ENCODE measurements at places on chromosomes 6 and 20. TPM values are rescaled to one million over a fixed set of nuclear protein-coding genes. Genes with fewer than 3 reads are reported as not detected.

The OR2H2 gene
- total RNA-seq, result not detected

The OTOR gene
- not detected for total RNA-seq

The RHAG gene
- not detected for total RNA-seq

The PBOV1 gene
- not detected for total RNA-seq

The CTCFL gene
- not detected for total RNA-seq

The CST5 gene
- not detected for total RNA-seq

The LPIN3 gene
- 2.5 TPM for total RNA-seq

DNA sequence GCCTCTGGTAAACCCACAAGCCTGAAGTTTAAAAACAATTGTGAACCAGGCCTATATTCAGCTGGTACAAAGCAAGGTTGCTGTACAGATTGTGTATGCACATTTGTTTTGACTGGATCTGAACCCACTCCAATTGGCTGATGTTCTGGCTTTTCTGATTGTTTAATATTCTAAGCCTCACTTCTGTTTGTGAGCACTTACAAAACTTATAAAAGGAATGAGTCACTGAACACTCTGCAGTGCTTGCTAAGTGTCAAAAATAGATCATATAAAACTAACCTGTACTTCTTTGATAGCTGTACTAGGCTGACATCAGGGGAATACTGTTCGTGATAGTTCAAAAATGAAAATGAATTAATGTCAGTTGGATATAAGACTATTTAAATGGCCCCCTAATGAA lies 12.1 kb downstream of the COL21A1 start:
- DNase-seq, result no peak

DNA sequence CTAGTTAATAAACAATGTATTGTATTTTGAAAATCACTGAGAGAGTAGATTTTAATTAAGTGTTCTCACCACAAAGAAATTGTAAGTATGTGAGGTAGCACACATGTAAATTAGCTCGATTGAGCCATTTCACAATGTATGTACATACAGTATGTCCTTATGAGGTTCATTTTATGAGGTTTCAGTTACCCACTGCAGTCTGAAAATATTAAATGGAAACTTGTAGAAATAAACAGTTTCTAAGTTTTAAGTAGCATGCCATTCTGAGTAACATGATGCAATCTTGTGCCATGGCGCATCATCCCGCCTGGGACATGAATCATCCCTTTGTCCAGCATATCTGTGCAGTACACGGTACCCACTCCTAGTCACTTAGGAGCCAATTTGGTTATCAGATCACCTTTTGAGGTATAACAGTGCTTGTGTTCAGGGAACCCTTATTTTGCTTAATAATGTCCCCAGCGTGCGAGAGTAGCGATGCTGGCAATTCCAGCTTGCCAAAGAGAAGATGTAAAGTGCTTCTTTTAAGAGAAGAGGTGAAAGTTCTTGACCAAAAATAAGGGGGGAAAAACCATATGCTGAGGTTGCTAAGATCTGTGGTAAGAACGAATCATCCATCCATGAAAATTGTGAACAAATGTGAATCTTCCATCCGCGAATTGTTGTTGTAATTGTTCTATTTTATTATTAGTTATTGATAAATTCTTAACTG lies 64.7 kb downstream of the KCNS1 start:
- DNase-seq, result no peak

DNA sequence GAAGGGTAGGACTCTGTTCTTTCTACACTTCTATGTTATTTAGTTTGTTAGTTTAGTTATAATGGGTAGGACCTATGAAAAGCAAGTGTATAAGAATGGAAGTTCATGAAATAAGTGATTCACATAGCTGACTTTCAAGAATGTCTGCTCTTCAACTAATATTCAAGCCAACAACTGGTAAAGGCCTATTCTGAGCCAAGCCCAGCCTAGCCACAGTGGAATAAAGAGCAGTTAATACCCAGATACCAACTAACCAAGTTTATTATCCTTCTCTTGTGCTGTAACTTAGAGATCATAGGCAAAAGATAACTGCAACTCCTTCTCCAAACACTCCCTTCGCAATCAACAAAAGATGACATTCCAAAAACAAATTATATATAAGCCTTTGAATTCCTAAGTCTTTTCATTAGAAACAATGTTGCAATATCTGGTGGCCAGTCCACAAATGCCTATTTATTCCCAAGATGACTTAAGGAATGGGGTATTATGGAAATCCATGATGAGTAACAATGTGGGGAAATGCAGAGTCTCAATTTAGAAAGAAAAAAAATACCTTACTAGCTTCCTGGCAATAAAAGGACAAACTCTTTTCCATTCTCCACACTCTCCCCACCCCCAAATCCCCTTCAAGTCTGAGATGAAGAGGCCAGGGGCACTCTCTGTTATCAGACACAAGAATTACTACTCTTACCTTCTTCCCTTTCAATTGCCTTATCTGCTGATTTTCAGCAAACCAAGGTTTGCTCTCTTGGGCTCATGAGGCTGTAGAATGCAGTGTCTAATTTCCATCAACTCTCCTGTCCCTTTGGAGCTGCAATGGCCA lies 27.4 kb downstream of the BTBD9 start:
- no peak for DNase-seq

DNA sequence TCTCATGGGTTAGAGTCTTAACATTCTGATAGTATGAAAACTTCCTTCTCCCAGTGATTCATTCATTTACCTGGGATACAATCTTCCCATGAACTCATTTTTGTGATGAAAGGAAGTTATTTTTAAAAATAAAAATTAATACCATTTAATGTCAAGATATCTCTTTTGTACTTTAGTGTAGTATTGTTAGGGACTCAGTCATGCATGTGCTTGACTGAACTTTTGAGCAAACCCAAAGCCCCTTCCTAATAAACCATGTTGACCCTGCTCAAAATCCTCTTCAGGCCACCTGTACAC lies 52.4 kb downstream of the RNF217 start:
- no peak for DNase-seq

DNA sequence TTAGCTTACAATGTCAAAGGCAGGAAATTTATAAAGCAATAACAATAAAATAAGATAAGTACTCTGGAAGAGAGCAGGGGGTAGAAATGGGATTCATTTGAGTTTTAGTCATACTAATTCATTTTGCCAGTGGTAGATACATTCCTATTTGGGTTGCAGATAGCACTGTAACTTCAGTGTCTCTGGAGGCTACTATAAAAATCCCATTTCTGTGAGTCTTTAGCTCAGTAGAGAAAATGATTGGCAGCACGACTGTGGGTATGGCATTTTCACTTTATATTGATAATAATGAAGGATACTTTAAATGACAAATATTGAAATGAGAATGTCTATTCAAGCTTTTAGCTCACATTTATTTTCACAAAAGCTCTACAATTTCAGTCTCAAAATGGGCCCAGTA lies 93.6 kb downstream of the FHL5 start:
- no peak for DNase-seq

DNA sequence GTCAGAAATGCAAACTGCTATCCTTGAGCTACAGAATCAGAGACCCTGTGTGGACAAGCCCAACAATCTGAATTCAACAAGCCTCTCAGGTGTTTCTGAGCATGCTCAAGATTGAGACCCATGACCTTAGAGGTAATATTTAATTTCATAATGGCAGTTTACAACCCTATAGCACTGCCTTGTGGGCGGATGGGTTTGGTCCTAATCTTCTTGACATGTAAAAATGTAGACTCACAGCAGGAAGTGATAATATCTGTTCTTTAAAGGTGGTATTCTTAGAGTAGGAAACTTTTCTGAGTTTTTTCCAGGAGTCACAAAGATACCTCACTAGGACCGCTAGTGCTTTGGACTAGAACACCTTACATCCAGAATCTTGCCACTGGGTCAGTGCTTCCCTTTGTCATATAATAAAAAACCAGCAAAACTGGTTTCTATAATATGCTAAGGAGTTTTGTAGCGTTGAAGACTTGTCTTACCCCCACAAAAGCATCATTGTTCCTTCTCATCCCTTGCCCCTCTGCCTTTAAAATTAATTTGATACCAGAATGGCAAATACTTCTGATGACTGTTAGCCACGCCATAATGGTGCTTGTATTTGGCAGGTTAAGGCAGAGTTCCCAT lies 52.6 kb downstream of the E2F3 start:
- DNase-seq, result no peak

DNA sequence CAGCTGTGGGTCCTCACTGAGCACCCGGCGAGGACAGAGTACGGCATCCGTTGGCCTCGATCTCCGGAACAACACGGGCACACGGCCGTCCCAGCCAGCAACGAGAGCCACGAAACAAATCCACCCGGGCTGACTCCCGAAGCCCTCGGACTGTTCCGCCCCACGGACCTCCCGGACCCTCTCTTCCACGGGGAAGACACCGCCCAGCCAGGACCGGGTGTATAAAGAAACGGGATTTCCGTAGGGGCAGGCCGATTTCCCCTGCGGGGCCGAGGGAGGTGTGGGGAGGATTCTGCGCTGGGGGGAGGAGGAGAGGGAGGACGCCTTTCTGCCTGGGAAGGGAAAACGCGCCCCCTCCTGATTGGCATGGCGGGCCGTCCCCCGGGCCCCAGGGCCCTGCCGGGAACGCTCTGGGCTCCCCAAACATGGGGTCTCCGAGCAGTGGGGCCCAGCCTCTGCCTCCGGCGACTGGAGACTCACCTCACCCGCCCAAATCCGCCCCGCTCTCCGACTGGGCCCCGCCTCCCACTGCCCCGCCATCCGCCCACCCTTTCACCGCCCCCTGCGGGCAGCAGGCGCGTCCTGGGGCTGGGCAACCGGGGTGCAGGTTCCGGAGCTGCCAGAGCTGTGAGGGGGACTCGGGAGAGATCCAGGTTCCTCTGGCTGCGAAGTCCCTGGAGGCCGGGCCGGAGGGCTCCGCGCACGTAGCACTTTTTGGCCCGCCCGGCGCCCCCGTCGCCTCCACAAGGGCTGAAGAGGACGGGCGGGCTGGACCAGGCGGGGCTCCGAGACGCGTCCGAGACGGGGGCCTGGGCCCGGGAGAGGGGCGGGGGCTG lies 679 bp upstream of the PPDPF start:
- peak; percentile 85 for DNase-seq

DNA sequence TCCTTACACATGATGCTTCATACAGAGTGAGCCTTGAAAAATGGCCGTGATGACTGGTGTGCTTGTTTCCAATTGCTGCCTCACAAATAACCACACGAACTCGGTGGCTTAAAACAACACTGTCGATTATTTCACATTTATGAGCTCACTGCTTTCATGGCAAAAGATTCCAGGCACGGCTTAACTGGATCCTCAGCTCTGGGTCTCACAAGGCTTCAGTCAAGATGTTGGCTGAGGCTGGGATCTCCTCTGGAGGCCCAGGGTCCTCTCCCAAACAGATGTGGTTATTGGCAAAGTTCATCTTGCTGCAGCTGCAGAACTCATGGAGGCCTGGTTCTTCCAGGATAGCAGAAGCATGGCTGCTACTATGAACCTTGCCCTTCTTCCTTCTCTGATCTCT lies 144.6 kb downstream of the TFAP2C start:
- DNase-seq, result no peak

- DNase-seq, result no peak
Observed at GRCh38 chr6:76852776-76853175, 610.5 kb downstream of the HTR1B start.

DNA sequence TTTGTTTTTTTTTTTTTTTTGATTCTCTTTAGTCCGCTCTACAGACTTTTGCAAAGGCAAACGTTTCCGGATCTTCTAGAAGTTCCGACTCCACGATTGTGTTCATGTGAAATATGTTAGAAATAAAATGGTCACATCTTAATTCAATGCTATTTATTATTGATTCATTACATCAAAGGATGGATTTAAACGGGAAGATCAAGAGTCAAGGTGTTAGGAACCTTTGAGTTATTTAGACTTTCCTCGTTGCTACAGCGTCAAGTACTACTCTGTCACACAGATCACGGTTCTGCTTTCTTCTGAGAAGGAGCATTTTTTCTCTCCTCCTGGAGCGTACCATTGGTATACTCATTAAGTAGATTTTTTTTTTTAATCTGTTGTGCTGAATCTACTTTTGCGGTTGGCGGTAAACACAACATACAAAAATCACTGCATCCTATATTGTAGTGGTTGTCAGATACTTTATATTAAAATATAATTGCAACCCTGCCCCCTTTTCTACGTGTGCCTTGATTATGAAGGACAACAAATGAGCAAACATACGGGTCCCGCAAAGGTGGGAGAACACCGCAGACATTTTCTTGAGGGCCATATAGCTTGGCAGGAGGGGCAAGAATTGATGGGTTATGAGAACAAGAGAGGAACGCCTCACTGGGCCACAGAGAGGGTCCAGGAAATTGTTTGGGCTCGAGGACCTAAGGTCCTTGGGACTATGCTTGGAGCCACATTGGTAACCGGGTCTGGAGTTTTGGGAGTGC lies 17.5 kb downstream of the HMGN4 start:
- DNase-seq, result no peak

DNA sequence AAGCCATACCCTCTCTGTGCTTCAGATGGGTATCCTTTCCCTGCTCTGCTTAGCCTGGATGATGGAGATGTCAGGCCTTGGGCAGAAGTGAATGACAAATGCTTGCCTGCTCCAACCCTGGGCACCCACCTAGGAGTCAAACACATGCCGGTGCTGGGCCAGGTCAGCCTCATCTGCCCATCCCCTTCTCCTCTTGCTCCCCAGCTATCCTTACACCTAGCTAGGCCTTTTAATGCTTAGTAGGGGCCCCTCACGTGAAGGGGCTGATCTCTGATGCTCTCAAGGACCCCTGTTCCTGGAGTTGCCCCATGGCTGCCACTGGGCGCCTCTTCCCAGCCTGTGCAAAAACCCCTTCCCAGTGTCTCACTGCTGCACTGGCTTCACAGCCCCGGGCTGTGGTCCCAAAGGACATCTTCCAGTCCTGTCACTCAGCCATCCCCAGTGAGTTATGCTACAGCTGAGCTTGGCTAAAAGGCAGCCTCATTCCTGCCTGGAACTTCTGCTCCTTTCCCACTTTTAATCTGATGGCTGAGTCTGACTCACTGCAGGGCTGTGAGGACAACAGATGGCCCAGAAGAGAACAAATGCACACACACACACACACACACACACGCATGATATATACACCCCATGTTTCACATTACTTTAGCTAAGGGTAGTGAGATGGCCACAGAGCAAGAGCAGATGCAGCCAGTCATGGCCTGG lies 12.8 kb upstream of the SDCBP2 start:
- no peak for DNase-seq

GRCh38 chr20:33862709-33863403 lies 51.7 kb downstream of the CHMP4B start:
- DNase-seq, result peak; percentile 80

GRCh38 chr20:62219992-62220665 lies at the start of gene HRH3:
TSS of gene HRH3 (minus strand) at chr20:62220278. CDS start at chr20:62219970, 308 bp downstream.
- peak; percentile 76 for DNase-seq

All from activated naive CD8-positive, alpha-beta T cell treated with anti-CD3 and anti-CD28 coated beads, Interleukin-2, amount 10 ng/mL, durations not matched to agents 7 days and 5 days (primary cell).